ENCODE measurements at places on chromosomes 13 and 19.

DNA sequence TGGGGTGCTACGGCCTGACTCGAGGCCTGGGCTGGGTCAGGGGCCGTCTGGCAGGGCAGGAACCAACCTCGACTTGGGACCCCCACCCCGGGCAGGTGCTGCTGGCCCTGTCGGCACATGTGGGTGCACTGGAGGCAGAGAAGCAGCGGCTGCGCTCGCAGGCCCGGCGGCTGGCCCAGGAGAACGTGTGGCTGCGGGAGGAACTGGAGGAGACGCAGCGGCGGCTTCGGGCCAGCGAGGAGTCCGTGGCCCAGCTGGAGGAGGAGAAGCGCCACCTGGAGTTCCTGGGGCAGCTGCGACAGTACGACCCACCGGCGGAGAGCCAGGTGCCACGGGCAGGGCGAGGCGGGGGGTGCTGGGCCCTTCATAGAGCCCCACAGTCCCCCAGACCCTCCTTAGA is 5.9 kb downstream of the KLC3 start:
- DNase-seq: no peak

GRCh38 chr19:50431343-50432220 is 1.1 kb upstream of the MYBPC2 start:
- peak; percentile 84 for DNase-seq

GRCh38 chr19:19618219-19619051 is at the start of gene PBX4:
Gene PBX4, minus strand, starts transcription at chr19:19618687. Its CDS starts 58 bp downstream, at chr19:19618629.
- peak; percentile 99 for DNase-seq

- DNase-seq: no peak
These were observed 116.0 kb downstream of the ZNF536 start for GRCh38 chr19:30488191-30488590.

- no peak for DNase-seq
These were observed 37.4 kb downstream of the COG6 start for GRCh38 chr13:39692660-39693438.
